ENCODE measurements at places on chromosomes 3 and 15.

GRCh38 chr15:78623786-78624497, 3.1 kb upstream of the CHRNA3 start:
- DNase-seq, result no peak

DNA sequence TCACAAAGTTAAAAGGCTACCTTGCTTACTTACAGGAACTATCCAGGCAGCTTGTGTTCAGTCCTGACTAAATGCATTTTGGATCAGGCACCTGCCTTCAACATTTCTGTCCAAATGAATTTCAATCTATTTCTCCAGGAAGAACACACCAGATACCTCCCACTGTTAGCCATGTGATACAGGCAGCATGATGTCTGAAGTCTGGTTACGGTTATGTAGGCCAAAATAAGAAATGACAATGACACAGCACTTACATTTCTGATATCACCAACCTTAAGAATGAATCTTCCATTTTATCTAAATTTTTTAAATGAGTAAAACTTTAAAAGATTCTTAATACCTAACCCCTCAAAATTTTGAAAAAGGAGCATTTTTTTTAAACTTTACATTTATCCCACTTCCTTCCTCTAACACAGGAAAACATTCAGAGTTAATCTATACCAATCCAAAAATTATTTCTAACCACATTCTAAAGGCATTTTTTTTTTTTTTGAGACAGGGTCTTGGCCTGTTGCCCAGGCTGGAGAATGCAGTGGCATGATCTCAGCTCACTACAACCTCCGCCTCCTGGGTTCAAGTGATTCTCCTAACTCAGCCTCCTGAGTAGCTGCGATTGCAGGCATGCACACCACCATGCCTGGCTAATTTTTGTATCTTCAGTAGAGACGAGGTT, at the start of gene MAP4:
MAP4 (minus strand) TSS at position 116 of the 673 bp plus-strand sequence. CDS start 17,556 bp downstream, outside the sequence.
- no peak for DNase-seq

- DNase-seq, result no peak
Observed at GRCh38 chr15:67036775-67037555, 28.4 kb upstream of the SMAD3 start.

GRCh38 chr3:15998911-15999310, 175.6 kb upstream of the GALNT15 start:
- no peak for DNase-seq

DNA sequence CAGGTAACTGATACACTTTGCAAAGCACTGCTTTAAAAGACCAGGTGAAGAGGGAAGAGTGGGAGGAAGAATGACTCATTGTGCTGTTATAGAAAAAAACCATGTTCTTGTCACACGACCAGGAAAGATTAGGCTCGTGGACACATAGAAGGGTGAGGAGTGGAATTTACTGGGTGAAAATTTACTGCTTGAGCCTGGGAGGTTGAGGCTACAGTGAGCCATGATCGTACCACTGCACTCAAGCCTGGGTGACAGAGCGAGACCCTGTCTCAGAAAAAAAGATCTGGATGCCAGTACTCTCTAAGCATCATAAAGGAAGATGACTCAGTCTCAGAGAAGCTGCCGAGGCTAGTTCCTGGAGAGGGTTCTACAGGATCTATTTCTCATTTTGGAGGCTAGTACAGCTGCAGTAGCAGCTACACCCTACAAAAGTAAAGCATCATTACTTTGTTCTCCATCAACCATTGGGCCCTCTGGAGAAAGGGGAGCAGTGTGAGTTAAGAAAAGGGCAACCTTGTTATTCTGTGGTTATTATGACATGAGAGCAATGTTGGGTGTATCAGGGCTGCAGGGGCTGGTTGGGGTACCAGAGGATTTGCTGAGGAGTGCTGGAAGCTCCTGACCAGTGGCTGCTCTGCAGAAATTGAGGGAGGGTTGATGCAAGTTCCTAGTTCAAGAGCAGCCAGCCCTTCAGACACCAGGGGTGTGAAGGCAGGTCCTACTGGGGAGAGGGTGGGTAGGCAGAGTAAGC, 75.4 kb downstream of the CMTM8 start:
- peak; percentile 10 for DNase-seq

DNA sequence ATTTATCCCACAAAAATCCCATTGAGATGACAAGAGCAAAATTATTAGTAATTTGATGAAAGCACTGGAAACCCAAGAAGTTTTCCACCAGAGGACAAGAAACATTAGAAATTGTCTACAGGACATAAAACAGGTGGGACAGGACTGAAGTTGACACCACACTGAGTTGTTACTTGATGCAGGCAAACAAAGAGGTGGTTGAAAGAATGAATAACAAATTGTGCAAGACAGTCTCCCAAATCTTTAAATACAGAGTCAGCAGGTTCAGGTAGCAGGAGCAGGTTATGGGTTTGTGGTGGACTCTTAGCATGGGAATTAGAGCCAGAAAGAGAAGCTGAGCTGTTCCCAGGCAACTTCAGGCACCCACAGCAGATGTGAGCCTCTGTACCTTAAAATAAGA, 30.3 kb upstream of the ARRDC4 start:
- no peak for DNase-seq

- DNase-seq, result no peak
Observed at GRCh38 chr3:28013864-28014473, 227.4 kb upstream of the CMC1 start.

DNA sequence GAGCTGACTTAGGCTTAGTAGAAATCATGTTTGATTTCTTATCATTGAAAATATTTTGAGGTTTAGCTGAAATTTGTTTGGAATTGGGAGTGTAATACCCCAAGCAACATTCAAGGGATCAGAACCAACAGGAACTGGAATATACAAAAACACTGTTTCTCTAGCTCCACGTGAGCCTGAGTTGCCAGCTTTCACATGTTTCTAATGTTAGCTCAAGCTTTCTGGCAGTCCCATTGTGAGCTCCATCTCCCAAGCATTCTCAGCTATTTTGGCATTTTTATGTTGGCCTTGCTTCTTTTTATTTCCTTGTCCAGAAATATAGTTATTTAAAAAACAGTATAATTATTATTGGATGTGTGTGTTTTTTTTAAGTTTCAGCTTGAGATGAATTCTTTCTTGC, 427.1 kb upstream of the DPH6 start:
- DNase-seq, result no peak

DNA sequence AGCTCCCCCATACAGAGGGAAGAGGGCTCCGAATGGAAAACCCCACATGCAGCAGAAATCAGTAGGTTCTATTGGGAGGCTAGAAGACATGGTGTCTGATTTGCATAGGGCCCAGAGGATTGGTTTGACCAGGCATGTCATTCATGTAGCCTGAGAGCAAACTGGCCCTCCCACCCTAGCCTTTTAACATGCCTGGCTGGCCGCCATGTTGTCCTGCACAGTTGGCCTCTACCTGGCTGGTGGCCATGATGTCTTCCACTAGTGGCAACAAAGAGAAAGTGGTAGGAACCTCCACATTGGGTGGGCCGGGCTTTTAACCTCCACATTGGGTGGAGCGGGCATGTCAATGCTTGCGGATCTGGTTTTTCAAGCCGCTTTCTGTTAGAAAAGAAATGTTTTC, 312.1 kb downstream of the TAFA4 start:
- no peak for DNase-seq

GRCh38 chr3:134334901-134335280, 39.4 kb downstream of the AMOTL2 start:
- DNase-seq, result no peak

- DNase-seq, result peak; percentile 34
Observed at GRCh38 chr3:123586131-123586530, 1.3 kb upstream of the HACD2 start.

GRCh38 chr3:50390508-50391224, 31.3 kb upstream of the TMEM115 start:
- DNase-seq, result no peak

DNA sequence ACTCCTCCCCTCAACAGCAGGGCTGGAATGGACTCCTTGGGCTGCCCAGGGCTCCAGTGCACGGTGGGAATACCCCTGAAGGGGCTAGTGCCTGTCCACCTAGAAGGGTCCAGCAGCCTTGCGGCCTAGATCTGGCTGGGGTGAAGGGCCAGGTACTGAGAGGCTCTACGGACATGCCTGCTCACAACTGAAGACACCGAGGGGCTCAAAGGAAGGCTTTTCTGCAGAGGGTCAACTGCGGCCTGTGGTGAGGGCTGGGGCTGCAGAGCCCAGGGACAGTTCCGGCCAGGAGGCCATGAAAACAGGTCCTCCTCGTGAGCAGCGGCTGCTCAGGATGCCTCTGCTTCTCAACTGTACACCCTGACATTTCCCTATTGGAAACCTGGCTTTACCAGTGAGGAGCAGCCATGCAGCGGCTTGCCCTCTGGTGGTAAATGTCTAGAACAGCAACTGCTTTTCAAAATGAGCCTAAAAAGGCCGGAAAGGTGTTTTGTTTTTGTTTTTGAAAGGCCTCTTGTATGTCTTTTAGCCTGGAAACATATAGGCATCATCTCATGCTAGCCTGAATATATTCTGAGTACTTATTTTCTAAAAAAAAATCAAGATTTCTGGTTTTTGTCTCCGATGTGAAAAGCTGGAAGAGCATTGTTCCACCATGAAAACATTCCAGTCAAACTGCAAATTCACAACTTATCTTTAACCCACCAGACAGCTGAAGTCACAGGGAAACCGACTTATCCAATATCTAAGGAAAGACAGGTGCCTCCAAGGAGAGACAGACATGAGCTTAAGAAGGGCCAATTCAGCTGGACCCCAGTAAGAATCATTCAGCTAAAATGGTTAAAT, 163.4 kb downstream of the KLF13 start:
- DNase-seq, result peak; percentile 74

- no peak for DNase-seq
Observed at GRCh38 chr15:90463381-90463780, 66.3 kb upstream of the CRTC3 start.

DNA sequence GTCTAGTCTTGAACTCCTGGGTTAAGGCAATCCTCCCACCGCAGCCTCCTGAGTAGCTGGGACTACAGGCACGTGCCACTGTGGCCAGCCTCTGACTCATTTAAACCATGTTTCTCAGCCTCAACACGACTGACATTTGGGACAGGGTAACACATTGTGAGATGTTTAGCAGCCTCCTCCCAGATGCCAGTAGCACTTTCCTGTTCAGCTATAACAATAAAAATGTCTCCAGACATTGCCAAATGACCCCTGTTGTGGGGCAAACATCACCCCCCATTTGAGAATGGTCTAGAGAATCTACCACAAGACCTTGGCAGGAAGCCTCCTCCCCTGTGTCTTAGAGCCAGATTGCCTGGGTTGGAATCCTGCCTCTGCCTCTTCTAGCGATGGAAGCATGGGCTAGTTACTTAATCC, 8.4 kb downstream of the TMEM40 start:
- DNase-seq, result no peak

GRCh38 chr3:30641416-30642251, 35.2 kb downstream of the TGFBR2 start:
- no peak for DNase-seq

GRCh38 chr15:31327669-31328427, 1.2 kb downstream of the KLF13 start:
- peak; percentile 86 for DNase-seq

DNA sequence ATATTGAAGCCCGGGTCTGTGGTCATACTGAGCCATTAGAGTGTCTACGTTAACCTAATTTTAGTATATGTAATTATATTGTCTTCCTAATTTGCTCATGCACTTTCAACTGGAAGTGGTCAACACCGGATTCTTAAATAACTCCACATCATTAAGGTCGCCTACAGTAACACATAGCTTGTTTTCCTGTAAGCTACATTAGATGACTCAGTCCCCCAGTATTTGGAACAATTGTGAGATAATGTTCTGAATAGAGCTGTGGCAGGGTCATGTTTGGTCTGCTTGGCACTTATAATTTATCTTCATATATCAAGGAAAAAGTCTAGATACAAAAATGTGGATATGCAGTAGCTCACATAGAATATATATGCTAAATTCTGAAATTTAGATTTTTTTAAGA, 486.2 kb downstream of the IGSF11 start:
- no peak for DNase-seq

GRCh38 chr3:50010959-50011358, 71.0 kb downstream of the RBM6 start:
- no peak for DNase-seq

DNA sequence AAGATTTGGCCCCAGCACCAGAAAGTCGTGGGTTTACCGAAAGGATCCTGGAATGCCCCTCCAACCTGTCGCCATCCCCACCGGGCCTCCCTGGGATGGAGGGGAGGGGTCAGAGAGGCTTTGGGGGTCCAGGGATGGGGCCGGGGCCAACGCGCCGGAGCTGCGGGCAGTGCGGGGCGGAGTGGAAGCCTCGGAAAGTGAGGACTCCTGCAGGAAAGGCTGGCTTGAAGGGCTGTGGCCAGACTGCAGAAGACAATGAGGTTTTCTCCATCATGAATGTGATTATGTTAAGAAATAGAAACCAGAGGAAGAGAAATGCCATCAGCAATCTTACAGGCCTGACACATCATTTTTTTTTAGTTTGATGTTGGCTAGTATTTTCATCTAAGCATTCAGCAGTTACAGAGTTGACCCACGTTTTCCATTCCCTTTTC, 738 bp downstream of the YEATS2 start:
- DNase-seq, result peak; percentile 28

DNA sequence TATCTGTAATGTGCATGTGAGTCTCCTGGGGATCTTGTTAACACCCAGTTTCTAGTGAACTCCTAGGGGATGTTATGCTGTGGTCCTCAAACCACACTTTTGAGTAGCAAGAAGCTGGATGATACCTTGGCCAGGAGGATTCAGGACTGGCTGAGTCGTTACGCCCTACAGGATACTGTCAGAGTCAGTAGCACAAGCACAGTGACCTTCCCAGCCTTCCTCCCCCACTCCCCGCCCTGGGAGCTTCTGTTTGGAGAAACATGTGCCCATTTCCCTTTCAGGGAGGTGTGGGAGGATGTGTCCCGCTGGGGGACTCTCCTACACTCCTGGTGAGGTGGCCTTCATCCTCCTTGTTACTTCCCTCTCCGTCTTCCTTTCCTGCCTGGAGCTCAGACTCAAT, 76.4 kb upstream of the TRPM1 start:
- no peak for DNase-seq

DNA sequence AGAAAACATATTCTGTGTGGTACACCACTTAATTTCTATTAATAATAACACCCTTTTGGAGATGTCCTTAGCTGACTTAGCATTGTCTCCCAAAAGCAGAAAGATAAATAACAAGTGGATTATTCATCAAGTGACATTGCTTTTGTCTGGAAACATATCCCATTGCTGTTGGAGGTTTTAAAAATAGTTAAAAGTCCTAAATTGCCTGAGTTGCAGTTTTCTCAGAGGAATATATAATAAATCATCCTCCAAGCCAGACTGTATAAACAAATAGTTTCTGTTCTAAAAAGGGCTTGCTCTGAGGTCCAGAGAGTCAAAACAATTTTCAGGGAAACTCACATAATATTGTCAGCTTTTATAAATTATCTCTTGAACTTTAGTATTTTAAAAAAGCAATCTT, 60.4 kb upstream of the CD96 start:
- DNase-seq, result no peak

DNA sequence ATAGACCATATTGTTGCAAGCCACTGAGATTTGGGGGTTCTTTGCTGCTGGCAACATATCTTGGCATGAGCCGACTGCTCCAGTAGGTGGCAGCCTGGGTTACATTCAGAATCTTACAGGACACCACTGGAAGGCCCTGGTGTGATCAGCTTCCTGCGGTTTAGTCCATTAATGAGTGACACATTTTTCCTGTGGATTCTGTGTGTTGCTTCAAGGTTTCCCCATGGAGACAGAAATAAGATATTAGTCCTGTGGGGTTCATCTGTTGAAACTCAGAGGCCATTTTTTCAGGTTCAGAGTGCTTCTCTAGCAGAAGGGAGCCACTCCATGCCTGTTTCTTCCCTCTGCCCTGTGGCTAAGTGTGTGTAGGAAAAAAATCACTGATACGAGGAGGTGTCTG, 116.2 kb downstream of the MFSD1 start:
- DNase-seq, result peak; percentile 3

All from CD4-positive, alpha-beta T cell treated with Interleukin-17A for 1 hour (primary cell).